ENCODE measurements at places on chromosomes 11 and 22.

DNA sequence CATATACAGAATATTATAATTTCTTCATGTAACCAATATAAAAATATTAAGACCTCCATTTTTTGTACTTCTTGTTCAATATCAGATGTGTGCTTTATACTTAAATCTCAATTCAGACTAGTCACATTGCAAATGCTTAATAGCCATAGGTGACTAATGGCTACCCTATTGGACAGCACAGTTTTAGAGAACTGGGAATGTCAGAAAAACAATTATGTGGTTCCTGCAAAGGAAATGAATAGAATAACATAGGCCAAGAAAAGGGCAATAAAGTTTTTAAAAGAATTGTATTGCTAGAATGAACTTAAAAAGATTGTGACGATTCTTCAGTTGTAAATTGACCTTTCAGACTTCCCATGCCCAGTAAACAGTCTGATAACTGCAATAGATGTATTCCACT, 843.0 kb downstream of the METTL15 start:
- no peak for DNase-seq

DNA sequence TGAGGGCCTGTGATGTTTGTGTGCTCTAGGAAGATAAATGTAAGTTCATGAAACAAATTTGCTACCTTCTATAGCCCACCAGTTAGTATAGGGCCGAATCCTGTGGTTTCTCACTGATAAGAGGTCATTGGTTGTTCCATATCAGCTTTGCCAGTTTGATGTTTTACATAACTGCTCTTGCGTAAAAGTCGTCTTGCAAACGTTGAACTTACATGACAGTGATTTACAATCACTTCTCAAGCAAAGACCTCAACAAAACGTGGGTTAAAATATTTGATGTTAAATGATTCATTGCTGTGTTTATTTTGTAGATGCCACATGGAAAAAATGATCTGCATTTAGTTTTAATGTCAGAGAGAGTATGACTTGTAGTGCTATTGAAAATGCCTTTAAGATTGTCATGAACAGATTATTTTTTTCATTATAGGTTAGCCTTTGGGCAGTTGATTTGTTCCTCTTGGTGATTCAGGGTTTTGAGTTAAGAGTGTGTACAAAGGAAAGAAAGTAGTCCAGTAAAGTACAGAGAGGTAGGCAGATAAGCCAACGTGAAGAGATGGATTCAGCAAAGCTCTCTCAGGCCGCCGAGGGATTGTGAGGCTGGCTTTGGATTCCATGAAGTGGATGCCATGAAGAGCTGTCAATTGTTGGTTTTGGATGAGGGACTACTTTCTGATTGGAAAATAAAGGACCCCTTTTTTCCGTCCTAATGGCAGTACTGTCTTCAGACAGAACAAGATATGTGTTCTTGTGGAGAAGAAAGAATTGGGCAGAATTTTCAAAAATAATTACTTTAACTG, 2.6 kb downstream of the EWSR1 start:
- peak; percentile 73 for DNase-seq

- no peak for DNase-seq
These were observed 5.6 kb downstream of the PLAAT3 start for GRCh38 chr11:63608353-63609345.

DNA sequence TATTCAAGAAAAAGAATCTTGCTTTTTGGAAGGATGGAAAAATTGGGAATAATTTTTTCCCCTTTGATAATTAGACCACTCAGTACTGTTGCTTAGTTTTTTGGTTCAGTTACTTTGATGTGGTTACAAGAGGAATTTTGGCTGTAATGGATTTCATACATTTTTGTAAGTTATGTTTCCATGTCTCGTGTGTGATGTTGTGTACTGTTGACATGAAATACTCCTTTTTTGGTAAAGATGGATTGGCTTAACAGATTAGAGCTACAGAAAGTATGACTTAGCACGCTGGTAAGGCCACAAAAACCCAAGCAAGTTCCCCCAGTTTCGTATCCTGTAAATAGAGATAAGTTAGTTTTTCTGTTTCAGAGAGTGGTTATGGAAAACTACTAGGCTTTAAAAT, 11.9 kb downstream of the TBCEL start:
- no peak for DNase-seq

DNA sequence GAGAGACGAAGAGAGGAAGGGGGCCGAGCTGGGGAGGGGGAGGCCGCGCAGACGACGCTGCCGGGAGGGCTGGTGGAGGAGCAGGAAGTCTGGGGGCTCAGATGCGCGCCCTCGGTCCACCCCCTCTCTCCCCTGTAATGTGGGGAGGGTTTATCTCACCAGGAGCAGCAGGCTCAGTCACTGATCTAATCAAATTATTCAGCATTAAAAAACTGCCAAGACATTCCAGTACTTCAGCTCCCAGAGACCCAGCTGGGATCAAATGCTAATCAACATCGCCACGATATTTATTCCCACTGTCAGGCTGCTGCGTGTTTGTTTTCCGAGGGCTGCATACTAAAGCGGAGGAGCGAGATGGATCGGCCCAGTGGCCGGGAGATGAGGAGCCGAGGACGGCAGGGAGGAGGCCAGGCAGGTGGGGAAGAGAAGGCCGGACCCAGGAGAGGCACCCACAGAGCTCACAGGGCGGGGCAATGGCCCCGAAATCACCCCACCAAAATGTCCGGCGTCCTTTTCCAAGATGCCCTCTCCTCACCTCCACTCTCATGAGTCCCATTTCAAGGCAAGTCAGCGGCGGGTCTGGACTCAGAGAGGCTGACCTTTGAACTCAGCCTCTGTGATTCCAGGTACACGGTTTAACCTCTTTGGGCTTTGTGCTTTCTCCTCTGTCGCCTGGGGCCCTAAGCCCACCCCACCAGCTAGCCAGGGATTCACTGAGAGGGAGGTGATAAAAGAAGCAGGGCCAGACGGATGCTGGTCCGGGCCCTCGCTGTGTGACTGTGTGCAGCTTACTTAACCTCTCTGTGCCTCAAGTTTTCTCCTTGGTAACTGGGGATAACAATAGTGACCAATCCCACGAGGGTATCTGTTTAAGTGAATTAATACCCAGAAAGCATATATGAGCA, 502.1 kb downstream of the MN1 start:
- no peak for DNase-seq

- DNase-seq, result peak; percentile 85
These were observed 299.9 kb downstream of the BRD1 start for GRCh38 chr22:49527611-49528419.

- peak; percentile 62 for DNase-seq
These were observed 77.5 kb upstream of the CTSC start for GRCh38 chr11:88414981-88415413.

- no peak for DNase-seq
These were observed 7.4 kb upstream of the MCHR1 start for GRCh38 chr22:40671796-40672360.

DNA sequence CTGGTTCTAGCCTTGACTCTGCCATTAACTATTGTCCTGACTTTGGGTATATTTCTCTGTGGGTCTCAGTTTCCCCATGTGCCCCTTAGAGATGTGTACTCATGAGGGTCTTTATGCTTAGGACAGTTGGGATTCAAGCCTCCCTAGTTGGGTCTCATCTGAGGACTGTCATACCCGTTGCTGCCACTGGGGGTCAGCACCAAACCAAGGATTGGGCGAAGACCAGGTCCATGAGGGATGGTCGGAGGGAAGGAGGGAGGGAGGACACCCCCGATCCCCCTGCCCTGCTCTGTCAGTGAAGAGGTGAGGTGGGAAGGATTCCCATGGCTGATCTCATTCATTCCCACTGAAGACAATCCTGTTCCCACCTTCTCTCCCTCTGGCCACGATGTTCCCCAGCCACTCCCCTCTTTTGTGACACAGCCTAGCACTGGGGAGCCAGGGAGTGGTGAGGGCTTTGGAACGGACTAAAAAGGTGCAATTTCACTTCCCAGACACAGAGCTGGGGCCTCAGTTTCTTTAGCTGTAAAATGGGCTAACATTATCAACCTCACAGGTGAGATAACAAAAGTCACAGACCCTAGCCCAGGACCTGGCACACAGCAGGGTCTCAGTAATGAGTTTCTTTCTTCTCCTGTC, 12.4 kb upstream of the KLHL35 start:
- peak; percentile 68 for DNase-seq

GRCh38 chr11:80687941-80688340, 1247.1 kb upstream of the TENM4 start:
- no peak for DNase-seq

GRCh38 chr22:49955581-49956417, 4.8 kb upstream of the PIM3 start:
- no peak for DNase-seq

DNA sequence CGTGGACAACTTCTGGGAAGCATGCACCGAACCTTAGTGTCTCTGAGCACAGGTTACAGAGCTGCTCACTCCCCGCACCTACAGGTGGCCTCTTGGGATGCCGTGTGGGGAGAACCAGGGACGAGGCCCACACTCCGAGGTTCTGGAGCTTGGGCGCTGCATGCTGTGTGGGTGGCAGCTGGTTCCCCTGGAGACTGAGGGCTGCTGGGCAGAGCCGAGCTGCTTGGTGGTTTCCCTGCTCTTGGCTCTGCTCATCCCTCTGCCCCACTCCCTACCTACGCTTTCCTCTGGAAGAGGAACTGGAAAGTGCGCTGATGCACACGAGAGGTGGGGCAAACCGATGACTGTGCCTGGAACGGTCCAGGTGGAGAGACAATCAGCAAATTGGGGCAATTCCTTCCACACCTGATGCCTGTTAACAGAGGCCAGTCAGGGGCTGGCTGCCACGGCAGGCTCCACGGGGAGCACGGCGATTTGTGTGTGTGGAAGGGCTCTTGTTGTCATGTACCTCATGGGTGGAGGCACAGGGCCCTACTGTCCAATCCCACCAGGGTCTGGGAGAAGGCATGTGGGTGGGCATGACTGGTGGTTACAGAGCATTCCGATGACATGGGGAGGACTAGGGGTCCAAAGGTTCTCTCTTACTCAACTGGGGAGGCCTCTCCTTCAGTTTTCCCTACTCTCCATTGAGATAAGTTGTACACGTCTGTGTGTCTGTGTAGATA, 60.9 kb downstream of the ST14 start:
- DNase-seq, result no peak

DNA sequence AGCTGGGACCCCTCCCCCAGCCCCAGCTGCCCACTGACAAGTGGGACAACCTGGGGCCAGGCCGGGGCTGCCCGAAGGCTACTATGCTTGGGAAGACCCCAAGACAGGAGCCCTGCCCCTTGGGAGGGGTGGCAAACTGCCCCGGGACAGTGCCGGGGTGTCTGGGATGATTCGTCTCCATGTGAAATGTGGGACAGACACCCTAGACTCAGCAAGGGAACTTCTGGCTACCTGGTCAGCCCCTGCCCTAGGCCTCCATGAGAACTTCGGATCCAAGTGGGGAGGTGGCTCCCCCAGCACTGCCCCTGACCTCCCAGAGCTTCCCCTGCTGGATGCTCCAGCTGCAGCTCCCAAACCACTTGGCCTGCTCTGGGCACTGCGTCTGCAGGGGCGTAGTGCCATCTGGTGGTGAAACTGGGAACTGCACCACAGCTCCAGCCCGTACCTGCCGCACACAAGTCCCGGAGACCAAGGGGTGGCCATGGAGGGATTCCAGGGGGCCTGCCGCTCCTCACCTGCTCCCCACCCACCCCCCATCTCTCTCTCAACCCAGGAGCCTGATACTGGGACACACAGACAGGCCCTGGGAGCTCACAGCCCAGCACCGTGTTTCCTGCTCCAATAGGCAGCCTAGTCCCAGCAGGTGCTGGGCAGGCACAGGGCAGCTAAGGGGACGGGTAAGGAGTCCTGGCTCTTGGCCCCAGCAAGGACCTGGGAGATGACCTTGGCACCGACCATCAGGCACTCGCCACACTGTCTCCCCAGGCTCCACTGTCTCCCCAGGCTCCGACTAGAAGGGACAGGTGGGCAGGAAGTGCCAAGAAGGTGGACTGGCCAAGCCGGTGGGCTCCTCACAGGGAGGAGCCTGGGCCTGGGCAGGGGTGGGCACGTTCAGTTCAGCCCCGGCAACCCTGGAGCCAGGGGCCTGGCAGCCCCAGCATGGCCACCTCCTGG, 194.1 kb downstream of the IGLL1 start:
- DNase-seq, result peak; percentile 76

DNA sequence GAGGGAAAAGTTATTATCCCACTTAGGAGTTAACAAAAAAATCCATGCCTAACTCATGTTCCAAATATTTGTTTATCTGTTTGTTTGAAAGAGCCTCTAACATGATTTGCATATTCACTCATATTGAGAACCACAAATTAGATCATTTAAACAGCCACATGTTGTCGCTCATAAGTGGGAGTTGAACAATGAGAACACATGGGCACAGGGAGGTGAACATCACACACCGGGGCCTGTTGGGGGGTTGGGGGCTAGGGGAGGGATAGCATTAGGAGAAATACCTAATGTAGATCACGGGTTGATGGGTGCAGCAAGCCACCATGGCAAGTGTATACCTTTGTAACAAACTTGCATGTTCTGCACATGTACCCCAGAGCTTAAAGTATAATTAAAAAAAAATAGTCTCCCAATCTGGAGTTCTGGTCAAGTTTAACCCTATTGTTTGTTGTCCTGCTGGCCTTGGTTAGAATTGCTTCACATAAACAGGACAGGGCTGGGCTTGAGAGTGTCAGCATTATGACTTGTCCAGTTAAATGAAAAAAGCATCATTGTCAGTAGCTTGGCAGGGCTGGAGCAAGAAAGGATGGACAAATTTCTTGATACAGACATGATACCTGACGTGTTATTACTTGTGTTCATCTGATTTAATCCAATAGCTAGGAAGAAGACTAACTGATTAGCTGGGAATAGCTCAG, 57.8 kb upstream of the PSMA1 start:
- DNase-seq, result no peak

DNA sequence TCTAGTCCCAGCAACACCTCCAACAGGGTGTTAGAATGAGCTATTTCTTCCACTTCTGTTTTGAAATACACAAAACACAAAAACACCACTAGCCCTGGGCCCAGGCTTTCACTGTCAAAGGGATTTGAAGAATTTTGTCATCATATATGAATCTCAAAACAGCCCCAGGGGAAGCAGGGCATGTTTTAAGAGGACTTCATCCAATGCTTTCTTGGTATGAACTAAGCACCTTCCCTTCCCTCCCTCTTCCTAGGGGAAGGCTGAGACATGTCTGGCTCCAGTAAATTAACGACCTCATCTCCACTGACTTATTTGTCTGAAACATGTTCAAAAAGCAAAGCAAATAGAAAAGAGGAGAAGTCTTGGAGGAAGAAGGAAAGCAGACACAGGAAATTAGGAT, 75.7 kb upstream of the INCENP start:
- DNase-seq, result no peak

GRCh38 chr22:17097701-17098100, 12.9 kb downstream of the IL17RA start:
- no peak for DNase-seq

GRCh38 chr11:131683666-131684065, 313.3 kb downstream of the NTM start:
- no peak for DNase-seq

DNA sequence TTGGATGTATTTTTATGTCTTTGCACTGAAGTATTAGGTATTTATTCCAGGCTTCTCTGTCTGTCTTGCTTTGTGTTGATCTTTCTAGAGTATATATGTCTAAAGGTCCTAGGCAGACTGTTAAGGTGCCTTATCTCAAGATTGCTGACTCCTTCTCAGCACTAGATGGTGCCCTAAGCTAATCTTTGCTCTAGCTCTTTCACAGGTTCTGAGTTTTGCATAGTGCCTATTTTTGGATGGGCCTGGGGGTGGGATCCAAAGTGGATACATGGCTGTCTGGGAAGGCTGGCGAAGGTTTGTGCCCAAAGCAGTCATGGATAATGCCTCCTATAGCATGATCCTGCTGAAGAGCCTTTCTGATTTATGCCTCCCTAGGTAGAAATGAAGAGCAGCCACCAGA, 154.9 kb downstream of the TRPC6 start:
- DNase-seq, result peak; percentile 26

- no peak for DNase-seq
These were observed 159.0 kb upstream of the RAG2 start for GRCh38 chr11:36757075-36757474.

GRCh38 chr11:7574491-7575130, 60.8 kb downstream of the PPFIBP2 start:
- no peak for DNase-seq
